ENCODE measurements at places on chromosomes 13 and 19.
A peak's percentile ranks its signal among the peaks of the same experiment; 100 is the strongest.

GRCh38 chr19:40682431-40682964 is 8.0 kb downstream of the NUMBL start:
- no peak for DNase-seq

DNA sequence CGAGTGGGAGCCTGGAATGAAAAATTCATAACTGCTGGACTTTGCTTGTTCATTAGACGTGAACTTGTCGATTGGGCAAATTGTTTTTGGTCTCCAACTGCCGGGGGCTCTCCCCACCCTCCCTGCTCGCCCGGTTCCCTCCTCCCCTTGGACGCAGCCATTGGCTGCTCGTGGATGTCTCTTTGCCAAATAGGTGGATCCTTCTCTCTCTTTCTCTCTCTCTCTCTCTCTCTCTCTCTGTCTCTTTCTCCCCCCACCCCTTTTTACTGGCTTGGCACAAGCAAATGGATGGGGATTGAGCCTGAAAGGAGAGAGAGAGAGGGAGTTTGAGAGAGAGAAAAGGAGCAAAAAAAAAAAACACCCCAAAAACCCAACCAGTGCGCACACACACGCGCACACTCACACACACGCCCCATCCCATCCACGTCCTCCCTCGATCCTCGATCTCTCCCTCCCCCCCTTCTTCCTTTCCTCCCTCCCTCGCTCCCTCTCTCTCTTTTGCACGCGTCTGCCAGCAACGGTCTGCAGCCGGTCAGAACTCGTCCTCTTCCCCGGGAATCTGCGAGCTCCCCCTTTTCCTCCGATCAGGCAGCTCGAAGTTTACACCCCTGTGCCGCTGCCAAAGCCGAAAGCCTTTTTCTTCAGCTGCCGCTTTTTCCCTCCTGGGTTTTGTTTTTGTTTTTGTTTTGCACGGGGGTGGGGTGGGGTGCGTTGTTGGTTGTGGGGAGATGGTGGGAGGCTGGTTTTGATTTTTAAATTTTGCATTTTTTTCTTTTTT is 27.8 kb downstream of the NFIX start:
- DNase-seq: peak; percentile 73

DNA sequence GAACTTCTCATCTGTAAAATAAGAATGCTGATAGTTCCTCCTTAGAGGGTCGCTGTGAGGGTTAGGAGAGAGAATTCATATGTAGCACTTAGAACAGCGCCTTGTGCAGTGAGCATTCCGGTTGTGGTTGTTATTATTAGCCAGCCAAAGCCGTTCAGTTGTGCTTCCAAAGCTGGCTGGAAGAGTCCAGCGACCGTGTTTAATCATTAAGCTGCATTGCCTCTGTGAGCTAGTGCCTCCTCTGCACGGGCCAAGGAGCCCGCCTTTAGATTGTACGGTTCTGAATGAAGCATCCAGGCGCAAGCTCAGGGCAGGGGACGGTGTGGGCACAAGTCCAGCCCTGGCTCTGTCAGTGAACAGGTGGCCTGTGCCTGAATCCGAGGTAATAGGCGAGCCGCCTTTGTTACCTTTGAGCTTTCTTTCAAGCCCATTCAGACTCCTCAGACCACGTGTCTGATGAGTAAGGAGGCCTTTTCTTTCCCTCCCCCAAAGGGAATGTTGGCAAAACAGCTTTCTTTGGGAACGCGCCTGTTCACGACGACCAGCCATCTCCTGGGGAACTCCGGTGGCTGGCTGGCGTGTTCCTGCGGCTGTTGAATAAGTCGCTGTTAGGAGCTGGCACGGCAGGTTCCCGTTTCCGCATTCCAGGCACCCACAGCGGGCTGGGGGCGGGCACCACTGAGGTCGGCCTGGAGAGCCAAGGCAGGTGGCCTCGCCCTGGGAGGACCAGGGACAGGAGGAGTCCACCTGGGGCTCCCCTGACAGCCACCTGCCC is 25.1 kb downstream of the SIPA1L3 start:
- DNase-seq: peak; percentile 51

GRCh38 chr19:52941941-52942385 is 18.7 kb upstream of the ZNF888 start:
- no peak for DNase-seq

DNA sequence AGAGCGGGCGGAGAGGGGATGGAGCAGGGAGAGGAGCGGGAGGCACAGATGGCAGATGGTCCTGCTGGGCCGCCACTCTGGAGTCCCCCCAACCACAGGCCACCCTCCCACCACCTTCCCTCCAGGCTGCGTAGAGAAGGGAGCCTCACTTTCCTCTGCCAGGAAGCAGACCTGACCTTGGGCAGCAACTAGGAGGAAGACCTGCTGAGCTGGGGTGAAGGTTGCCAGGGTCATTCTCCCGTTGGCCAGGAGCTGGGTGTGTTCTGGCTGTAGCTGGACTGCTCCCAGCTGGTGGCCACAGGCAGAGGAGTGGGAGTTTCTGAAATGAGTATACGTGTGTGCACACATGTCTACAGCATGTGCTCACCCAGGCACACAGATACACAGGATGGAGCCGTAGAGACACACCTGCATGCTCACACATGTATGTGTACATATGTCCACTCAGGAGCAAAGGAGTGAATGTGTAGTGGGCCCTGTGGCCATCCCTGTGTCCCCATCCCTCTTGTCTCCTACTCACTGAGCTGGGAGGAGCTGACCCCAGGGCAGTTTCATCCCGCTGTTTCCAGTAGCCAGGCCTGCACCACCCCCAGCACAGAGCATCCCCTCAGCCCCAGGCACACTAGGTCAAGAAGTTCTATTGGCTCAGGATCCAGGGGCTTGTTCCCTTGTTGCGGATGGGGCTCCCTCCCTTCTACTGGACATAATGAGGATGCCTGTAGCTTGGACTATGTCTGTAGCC is 53.0 kb downstream of the CHST8 start:
- no peak for DNase-seq

GRCh38 chr13:74990992-74991391 is 491.0 kb downstream of the TBC1D4 start:
- DNase-seq: no peak

GRCh38 chr13:44971656-44972595 is 17.3 kb downstream of the NUFIP1 start:
- DNase-seq: no peak

GRCh38 chr13:110576070-110576394 is 14.5 kb upstream of the RAB20 start:
- DNase-seq: no peak

DNA sequence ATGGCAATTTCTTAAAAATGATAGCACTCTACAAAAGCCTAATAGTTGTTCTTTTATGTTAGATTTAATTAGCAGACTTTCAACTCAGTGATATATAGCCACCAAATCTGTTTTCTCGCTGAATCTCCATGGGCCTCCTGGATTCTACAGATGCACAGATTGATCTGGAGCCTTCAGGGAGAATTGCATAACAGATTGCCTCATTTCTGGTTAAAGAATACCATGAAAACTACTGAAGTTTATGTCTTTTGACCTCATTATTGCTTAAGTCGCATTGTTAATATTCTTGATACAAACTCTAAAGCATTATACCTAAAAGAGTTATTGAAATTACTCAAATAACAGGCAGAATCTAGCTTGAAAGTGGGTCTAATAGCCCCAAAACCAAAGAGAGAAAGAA is 53.7 kb upstream of the PRR20A start:
- DNase-seq: no peak

DNA sequence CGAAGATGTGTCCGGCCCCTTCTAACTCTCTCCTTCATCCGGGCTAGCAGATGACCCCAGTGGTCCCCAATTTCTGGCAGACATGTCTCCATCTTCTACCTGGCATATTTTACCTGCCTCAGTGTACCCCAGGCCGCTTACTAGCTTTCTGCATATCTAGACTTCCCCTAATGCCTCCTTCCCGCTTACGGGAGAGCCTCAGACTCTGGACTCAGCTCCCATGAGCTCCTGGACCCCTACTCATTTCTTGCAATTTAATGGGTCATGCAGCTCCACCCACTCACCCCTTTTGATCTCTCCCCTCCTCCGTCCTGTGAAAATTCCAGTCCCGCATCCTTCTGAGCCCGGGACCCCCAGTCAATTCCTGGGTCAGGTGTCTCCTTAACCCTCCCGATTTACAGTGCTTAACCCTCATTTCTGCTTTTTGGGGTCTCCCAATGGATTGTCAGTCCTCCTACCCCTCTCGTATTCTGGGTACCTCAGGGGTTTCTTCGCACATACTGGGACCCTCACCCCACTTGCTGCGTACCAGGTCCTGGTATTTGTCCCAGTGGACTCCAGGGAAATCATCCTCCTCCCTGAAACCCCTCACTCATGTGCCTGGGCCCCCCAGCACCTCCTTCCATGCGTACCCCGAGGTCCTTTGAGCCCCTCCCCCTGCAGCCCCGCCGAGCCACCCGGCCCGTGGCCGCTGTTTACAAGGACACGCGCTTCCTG is 500 bp upstream of the JUNB start:
- no peak for DNase-seq

DNA sequence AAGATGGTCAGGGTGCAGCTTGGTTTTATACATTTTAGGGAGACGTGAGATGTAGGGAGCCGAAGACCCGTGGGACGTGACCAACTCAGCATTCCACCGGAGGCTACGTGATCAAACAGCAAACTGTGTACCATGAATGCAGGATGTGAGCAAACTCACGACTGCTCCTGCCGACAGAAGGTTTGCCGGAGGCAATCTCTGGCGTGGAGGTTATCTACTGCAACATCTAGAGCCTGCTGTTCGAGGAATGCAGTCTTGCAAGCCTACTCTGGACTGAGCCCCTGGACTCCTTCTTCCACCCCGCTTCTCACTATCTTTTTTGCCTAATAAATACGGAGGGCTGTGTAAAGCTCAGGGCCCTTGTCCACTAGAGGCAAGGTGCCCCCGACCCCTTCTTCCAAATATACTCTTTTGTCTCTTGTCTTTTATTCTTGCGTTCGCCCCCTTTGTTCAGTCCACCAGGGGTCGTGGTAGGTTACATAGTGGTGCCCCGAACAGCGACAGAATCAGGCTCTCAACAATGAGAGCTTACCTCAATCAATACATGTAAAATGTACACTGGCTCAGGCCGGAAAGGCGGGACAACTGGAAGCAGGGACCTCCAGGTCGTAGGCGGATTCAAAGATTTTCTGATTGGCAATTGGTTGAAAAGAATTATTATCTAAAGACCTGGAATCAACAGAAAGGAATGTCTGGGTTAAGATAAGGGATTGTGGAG is 8.9 kb upstream of the OR1I1 start:
- DNase-seq: no peak

DNA sequence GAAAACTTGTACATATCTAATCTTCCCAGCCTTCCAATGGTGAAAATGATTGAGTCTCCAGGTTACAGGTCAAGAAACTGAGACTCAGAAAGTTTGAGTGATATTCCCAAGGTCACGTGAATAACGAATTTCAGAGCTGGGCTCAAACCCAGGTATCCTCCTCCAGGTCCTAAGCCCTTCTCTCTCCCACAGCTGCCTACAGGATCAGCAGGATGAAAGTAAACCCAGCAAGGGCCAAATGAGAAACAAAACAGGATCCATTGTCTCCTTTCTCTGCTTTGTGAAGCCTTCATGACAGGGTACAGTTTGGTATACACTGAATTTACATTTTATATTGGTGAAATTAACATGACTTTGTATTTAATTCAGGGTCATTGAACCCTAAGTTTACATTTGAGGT is 208.1 kb downstream of the RBM26 start:
- no peak for DNase-seq

GRCh38 chr13:74560325-74560724 is 426.1 kb upstream of the KLF12 start:
- DNase-seq: no peak

GRCh38 chr19:46714444-46715106 is 2.3 kb downstream of the PRKD2 start:
- no peak for DNase-seq

GRCh38 chr13:35480346-35480745 is 3.9 kb upstream of the MAB21L1 start:
- DNase-seq: no peak

DNA sequence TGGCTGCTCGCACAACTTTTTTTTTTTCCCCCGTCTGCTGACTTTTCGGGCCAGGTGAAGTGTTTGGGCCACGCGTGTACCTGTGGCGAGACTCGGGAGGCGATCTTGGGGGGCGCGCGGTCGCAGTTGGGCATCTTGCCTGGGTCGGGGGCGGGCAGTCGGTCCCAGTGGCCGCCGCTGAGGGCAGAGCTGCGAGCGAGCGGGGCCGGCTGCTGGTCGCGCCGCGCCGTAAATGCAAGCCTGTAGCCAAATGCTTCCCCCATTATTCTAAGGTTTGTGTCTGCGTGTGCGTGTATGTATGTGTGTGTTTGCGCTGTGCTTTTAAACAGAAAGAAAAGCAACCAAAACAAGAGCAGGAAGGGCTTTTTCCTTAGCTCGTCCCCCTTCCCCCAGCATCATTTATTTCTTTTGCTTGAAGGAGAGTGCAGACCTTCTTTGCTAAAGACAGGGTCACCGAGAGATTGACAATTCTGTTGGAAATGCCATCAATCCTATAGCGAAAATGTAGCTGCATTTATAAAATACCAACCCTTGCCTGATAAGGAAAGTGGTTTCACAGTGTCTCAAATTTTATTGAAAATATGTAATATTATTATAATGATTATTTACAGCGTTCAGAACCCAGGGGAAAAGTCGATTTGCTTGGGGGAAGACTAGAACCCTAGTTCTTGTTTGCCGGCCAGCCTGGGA is 143.2 kb upstream of the ZNF536 start:
- DNase-seq: no peak

DNA sequence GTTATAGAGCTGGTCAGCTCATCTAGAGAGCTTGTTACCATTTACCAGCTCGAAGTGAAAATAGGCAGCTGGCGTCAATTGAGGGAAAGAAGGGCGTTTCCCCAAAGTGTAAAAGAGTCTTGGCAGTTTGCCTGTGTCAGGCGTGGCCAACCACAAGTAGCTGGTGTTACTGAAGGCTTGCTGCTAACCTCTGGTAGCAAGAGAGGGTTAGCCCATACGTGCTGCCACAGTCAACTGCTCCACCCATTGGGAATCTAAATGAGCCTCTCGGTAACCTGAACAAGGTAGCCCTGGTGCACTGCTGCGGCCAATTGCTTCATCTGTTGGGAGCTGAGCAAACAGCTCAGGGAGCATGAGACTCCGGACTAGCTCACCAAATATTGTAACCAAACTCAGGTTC is 314.9 kb upstream of the SLITRK5 start:
- DNase-seq: no peak

GRCh38 chr13:50580684-50581305 is 262.7 kb downstream of the DLEU7 start:
- DNase-seq: no peak

DNA sequence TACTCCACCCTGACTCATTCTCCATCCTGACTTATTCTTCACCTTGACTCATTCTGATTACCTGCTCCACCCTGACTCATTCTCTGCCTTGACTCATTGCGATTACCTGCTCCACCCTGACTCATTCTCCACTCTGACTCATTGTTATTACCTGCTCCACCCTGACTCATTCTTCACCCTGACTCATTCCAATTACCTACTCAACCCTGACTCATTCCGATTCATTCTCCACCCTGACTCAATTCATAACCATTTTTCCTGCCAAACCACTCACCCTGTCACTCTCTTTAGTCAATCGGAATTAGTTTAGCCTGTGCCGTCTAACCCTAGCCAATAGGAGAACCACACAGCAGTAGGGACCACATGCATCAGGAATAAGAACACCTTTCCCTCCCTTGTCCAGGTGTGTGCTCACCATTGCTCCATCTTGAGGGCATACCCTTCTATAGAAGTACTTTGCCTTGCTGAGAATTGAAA is 1227.4 kb upstream of the PCDH20 start:
- DNase-seq: no peak

Measured in cerebellar nuclear complex (tissue), 1 donor.